CD4-positive, alpha-beta T cell treated with Interleukin-15 for 4 hours (primary cell): ENCODE measurements at places on chromosomes 7 and 10.

DNA sequence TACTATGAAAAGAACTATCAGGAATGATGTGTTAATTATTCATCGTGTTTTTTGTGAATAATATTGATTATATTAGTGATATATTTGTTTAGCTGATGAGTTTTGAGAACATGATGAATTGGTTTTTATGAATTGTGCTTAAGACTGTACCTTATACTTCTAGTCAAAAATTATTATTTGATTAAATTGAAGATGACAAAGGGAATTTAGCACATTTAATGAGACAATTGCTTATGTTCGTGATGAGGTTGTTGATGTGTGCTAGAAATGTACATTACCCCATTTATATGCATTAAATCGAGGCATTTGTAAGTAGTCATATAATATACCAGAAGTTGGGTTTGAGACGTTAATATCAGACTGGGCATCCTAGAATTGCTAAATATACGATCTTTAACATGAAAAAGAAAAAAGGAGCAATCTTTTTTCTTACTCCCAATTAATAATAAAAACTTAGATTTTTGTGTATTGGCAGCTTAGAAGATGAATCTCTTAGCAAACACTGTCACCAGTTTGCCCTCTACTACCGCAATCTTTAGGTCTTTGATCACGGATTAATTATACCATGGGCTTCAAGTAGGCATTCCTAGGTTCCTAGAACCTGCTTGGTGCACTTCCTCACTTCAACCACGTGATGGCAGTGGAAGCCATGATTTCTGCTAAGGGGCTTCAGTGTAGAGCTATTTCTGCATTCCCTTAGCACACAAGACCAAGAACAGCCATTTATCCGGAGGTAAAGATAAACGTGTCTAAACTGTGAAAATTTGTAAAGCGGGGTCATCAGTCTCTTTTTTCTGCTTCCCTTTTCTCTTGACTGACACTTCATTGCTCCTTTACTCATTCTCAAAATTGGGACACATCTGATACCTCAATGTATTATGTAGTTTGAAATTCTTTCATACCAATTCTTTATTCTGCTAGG is 1.6 kb downstream of the KLHDC10 start:
- peak; percentile 77 for DNase-seq

DNA sequence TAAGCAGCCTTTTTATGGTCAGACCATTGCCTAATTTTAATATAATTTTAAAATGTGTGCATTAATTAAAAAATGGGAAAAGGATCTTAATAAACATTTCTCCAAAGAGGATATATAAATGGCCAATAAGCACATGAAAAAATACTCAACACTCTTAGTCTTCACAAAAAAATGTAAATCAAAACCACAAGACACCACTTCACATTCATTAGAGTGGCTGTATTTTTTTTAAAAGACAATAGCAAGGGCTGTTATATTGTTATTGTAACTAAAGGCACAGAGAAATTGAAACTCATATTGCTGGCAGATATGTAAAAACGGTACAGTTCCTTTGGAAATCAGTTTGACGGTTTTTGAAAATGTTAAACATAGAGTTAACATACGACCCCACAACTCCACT is 3.2 kb upstream of the CROT start:
- no peak for DNase-seq

GRCh38 chr7:66629222-66630062 is 761 bp downstream of the KCTD7 start:
- no peak for DNase-seq

- DNase-seq, result no peak
Observed at GRCh38 chr7:148058092-148058491, 532.5 kb upstream of the C7orf33 start.

DNA sequence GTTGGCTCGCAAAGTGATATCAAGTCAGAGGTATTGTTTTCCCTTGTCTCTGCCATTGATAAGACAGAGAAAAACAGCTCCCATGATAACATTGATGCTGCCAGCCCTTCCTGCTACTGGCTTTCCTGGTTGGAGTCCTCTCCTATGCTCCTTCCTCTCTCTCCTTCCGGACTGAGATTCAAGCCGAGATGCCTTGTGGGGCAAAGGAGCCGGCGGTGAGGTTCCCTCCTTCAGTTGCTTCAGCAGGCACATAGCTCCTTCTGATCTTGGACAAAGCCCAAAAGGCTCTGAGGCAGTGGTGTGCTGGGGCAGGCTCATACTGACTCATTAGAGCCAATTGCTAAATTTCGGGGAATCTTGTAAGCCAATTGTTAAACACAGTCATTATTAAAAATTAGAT is 8.8 kb upstream of the ZCCHC24 start:
- no peak for DNase-seq

- no peak for DNase-seq
Observed at GRCh38 chr10:121754666-121755065, 156.4 kb upstream of the FGFR2 start.

DNA sequence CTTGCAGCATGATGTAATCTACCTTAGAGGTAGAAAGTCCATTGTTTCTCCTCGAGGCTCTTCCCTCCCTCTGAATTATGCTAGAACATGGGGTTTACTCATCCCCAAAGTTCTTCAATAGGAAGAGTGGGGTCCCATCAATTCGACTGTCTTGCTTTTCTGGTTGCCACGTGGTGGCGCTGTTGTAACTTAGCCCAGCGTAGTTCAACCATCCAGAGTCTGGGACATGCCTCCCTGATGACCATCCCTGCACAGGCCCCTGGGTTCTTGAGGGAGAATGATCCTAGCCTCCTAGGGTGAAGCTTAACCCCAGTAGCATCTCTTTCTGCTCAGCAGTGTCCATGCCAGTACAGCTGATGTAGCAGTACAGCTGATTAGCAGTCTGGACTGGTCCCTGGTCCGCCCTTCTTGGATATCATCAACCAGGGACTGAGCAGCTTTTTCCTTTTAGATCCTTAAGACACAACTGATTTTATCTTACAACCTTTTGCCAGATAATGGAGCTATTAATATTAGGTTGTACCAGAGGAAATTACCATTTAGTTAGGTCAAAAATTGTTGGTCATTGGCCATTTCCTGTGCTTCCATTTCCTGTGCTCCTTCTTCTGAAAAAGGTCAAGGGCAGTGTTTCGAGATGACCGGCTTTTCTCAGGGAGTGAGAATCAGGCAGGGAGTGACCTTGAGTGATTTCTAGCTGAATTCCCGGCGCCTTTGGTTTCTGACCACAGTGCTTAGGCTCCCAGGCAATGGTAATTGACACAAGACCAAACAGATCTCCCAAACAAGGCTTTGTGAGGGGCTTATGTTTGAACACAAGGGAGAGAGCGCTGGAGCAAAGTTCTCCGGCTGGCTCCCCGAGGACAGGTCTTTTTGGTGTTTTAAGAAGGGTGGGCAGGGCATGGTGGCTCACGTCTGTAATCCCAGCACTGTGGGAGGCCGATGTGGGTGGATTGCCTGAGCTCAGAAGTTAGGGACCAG is 65.4 kb downstream of the TACC2 start:
- DNase-seq, result no peak

GRCh38 chr7:29977886-29978651 is 11.5 kb downstream of the SCRN1 start:
- DNase-seq, result no peak

GRCh38 chr7:16811551-16811950 is 6.8 kb upstream of the AGR2 start:
- DNase-seq, result no peak

DNA sequence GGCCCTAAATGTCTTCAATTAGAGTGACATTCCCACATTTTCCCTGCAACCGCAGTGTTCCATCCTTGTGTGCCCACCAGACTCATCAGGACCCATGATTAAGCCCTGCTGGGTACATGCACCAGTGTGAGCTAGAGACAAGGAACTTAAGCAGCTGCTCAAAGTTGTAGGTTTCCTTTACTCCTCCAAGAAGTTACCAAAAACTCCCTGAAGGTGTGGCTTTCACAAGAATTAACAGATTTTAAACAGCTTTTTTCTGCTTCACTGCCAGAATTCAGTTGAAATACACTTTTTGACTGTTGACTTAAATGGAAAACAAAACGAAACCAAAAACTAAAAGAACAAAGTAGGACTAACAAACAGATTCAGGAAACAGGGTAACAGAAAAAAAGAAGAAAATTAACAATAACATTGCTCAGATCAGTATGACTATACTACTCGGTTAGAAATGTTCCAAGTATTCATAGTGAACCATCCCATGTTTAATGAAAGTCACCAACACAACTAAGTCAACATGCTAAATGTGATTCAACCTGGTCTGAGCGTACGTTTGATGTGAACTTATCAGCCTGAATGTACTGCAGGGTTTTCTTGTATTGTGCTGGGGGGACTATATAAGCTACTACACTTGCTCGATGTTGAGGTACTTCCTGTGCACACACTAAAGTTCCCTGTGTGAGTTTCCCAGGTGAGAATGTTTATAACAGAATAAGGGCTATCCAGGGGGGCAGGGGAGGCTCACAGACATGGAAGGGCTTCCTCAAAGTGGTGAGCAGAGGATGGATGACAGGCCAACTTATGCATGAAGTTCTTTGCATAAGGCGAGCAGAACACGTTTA is 22.2 kb downstream of the SLC37A3 start:
- peak; percentile 76 for DNase-seq

- DNase-seq, result no peak
Observed at GRCh38 chr10:82674036-82674435, 799.0 kb downstream of the NRG3 start.

GRCh38 chr7:118311121-118311836 is 86.8 kb downstream of the ANKRD7 start:
- DNase-seq, result no peak

GRCh38 chr7:13104128-13104527 is 416.7 kb downstream of the ARL4A start:
- DNase-seq, result no peak

DNA sequence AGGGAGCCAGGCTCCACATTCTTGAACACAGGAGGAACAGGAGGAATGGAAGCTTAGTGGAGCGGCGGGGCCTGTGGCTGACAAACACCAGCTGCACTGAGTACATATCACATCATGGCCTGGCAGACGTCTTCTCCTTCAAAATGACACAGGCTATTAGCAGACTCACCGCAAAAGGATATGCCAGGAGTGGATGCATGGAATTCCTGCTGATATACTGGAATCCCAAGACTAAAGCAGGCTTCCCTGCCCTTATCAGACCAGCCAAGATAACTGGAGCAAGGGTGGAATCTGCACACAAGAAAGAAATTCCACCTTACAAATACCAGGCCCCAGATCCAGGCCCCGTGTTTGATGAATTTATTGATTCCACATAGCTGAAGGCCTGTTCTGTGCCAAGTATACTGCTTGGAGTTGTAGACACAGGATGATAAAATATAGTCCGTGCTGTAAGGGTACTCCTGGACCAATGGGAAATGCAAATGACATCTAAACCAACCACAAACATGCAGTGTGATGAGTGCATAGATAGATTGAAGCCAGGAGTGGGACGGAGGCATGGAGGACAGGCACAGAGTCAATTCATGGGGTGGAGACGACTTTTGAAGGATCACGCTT is 480.5 kb upstream of the ZMIZ1 start:
- no peak for DNase-seq

GRCh38 chr7:3559278-3559677 is 258.2 kb downstream of the SDK1 start:
- no peak for DNase-seq

DNA sequence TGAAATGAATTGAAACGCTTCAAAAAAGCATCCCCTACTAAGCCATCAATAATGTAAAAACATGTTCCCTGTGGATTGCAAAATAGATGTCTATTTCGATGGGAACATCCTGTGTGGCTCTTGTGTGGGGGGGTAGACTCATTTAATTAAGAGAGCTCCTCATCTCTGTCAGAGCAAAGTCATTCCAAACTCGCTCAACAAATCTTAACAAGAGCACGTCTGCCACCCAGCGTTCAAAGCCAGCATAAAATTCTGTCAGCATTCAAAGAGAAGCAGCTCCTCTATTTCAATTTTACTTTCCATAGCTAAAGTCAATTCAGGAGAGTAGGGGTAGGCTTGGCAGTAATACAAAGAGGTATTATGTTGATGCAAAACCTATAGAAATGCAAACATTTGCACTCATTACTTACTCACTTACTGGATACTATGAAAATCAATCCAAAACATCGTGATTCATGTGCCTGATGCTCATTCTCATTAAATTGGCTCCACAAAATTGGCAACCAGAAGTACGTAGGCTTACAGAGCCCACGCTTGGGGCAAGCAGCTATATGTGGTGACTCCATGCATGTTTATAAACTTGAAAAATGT is 114.9 kb downstream of the IPMK start:
- peak; percentile 10 for DNase-seq

- DNase-seq, result no peak
Observed at GRCh38 chr10:63120554-63120953, 12.6 kb upstream of the NRBF2 start.

DNA sequence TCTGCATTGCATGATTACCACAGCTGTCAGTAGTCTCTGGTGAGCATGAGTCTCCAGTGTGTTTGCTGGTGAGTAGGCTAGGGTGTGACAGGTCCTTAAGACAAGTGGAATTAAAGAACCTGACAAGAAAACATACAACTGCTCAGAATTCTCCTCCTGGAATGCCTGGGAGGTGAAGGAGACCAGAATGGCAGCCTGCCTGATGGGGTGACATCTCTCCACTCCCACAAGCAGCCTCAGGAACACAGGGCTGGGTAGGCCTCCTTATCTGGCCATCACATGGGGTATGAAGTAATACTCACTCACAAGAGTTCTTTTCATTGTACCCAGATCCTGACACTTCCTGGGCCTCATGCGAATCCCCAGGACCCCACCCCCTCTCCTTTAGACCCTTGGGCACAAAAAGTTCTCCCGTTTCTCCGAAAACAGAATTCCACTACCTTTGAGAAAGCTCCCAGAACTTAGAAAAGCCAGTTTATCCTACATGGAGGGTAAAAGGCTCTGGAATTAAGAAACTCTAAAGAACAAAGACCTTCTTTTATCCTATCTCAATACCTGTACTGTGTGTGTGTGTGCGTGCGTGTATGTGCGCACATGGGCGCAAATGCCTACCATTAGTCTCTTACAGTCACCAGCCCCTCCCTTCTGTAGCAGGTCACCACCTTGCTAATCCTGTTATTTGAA is 33.4 kb upstream of the C1GALT1 start:
- DNase-seq, result no peak

DNA sequence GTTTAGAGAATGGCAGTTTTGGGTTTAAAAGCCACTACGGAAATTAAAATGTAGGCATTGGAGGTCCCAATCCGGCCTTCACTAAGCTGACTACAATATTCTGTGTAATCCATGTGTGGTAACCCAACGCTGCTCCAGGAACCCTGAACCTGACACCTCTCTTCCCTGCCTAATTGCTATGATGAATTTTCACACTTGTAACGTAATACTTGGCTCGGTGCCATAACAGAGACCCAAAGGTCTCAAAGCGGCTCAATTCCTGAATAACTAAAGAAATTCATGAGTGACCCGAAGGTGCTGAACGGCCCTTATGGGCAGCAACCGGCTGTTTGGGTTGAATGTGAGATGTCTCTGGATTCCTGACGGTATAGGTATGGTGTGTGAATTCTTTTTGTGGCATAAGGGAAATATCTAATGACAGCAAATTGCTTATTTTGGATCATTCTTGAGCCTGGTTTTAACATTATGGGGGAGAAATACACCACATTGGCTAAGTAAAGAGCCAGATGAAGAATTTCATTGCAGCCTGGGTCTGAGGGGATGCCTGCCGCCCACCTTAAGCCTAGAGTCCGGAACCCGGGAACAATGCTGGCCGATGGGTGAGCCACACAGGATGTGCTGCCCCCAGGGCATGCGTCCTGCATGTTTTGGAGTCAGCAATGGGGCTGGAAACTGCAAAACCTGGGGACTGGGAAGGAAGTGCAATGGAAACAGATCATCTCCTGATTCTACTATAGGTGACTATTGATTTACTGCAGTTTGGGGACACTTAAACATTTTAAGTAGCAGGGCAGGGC is 69.7 kb upstream of the FZD8 start:
- DNase-seq, result no peak
